ENCODE measurements at places on chromosomes 1 and 21.

- DNase-seq = no peak
Observed at GRCh38 chr1:79762461-79762860, 755.9 kb upstream of the ADGRL4 start.

DNA sequence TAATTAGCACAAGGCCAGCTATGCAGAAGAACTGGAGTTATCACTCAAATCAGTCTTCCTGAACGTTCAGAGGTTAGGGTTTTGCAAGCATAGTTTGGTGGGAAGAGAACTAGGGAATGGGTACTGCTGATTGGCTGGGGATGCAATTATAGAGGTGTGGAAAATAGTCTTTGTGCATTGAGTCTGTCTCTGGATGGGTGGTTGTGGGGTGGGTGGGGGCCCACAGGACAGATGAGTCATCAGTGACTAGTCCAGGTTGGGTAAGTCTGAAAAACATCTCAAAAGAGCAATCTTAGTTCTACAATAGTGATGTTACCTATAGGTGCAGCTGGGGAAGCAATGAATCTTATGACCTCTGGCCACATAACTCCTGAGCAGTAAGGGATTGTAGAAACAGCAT is 89.7 kb upstream of the HMCN1 start:
- DNase-seq = no peak

- DNase-seq = no peak
Observed at GRCh38 chr1:150970808-150971582, 3.6 kb downstream of the CERS2 start.

DNA sequence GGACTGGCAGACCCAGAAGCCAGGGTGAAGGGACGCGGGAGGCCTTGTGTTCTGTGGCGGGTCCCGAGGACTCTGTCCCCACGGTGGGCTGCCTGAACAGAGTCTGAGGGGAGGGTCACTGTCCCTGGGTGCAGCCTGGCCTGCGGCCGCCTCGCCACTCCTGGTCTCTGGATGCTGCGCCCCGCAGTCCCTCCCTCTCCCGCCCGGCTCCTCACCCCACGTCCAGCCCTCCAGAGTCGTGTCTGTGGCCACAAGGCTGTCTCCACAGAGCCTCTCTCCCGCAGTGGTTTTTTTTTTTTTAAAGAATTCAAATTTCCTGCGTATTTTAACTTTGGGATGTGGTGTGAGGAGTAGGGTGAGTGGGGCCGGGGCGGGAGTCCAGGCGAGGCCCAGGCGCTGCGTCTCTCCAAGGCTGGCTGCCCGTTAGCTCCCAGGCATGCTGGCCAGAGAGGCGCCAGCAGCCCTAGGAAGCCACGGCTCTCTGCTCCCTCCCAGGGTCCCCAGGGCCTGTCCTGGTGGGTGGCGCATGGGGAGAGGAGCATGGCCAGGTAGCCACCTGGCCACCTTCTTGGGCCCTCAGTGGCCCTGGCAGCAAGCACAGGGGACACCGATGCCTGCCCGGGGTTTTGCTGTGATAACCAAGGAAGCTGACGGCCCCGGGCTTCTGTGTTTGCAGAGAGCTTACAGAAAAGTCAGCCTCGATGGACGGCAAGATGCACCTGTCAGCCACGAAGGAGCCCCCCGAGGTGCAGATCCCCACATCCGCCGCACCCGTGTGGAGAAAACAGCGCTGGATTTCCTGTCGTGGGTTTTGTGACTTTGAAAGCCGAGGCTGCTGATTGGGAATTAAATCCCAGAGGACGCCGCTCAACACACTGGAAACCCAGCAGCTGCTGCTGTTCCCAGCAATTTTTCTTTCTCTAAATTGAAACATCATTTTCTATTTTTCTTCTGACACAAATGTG is 72.8 kb downstream of the MORN1 start:
- no peak for DNase-seq

GRCh38 chr1:12344596-12345349 is 114.9 kb downstream of the VPS13D start:
- no peak for DNase-seq

DNA sequence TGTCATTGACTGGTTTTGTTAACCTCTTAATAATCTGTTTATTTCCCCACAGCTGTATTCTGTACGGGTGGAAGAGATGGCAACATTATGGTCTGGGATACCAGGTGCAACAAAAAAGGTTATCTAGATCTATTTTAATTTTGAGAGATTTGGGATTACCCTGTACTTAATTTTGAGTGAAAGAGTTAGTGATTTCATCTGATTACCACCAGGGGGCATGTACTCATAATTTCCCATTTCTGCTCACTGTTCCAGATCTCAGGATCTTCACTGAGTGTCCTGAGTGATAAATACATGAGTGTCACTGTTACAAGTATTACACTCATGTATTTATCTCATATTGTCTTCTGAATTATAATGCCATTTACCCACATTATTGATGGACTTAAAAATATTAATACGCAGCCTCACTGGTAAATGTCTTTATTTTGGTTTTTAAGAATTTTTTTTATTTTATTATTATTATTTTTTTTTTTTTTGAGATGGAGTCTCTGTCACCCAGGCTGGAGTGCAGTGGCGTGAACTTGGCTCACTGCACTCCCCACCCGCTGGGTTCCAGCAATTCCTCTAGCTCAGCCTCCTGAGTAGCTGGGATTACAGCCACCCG is 27.4 kb downstream of the DTL start:
- peak; percentile 61 for DNase-seq

- DNase-seq = no peak
Observed at GRCh38 chr1:200874694-200875093, 1.9 kb downstream of the GPR25 start.

DNA sequence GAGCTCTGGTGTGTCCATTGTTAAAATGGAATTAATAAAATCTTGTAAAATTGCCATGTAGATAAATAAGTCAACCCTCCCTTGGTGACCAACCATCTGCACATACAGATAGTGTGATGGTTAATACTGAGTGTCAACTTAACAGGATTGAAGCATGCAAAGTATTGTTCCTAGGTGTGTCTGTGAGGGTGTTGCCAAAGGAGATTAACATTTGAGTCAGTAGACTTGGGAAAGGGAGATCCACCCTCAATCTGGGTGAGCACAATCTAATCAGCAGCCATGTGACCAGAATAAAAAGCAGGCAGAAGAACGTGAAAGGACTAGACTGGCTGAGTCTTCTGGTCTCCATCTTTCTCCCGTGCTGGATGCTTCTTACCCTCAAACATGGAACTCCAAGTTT is 174.8 kb downstream of the LTN1 start:
- no peak for DNase-seq

DNA sequence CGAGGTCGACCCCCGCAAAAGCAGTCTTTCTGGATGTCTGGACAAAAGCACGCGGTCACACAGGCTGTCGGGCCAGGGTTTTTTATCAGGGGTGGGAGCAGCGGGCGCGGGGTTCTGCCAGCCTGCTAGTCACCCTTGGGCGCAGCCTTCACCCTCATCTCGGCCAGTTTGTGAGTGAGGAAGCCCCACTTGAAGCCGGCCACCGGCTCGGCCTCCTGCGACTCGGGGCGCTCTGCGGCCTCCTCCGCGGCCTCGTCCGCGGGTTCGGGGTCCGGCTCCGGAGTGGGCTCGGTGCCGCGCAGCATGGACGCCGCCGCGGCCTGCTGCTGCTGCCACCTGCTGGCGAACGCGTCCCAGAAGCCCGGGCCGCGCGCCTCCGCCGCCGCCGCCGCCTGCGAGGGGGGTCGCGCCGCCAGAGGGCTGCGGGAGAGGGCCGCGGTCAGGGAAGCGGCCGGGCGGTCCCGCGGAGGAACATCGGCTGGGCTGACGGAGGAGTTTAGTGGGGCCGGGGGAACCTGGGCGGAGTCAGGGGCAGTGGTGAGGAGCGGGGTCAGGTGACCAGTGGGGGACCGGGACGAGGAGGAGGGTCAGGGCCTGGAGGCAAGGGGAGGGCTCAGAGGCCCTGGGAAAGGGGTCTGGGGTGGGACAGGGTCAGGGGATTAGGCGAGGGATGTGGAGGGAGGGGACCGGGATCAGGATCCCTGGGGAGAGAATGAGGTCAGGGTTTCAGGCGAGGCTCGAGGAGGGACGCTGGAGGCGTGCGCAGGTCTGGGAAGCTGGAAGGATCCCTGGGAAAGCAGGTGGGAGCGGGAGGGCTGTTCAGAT is 4.5 kb downstream of the C1orf232 start:
- DNase-seq = peak; percentile 34

GRCh38 chr1:243959998-243960397 is 91.1 kb upstream of the ZBTB18 start:
- no peak for DNase-seq

DNA sequence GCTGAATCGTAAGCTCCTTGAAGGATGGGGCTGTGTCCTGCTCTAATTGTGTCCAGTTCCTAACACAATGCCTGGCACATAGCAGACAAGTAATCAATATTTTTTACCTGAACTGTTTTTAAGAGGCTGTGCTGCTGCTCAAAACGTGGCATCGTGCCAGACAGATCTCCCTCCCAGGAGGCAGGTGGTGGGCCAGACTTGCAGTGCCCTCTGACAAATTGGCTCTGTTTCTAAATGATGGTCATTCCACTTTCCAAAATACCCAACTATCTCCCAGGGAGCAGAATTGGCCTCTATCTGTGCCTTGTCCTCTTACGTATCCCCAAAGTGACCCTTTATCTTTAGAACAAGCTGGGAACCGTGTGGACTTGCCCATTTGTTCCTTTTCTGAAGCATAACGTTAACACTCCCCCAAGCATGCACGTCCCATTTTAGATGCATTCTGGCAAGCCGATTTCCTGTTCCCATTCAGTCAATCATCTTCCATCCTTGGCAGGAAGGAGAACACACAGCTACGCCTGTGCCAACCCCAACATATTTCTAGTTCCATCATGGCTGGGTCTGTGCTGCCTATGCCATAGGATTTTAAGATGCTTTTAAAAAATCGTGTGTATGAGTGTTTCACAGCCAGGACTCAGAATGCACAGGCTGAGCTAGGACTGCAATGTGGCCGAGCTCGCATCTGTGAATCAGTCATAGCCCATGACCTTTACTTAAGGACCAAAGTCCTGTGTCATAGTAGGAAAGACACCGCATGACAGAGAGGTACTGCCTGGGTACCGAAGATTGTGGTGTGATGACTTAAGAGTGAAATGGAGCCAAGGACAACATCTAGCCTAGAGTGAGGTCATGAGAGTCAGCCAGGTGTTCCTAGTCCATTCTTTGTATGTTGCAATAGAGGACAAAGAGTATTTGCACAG is 408.6 kb downstream of the PRDM2 start:
- no peak for DNase-seq

GRCh38 chr1:154966111-154966510 is 4.4 kb downstream of the SHC1 start:
- DNase-seq = no peak

DNA sequence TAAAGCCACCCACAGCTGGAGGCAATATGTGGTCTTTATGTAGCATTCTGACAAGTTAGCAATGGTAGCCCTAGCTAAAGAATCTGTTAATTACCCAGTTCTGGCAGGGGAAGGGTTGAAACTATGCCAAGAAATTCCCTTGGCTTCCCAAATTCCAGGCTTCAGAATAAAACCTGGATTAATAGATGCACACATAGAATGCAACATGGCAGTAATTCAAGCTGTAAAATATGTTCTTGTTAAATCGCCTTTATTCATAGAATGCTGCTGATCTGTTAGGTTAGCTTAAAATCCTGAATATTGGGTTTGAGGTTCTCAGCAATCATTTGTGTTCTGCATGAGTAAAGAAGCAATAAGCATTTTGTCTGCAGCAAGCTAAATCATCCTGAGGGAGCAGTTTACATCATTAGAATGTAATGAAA is 80.1 kb downstream of the ZNF326 start:
- DNase-seq = no peak

DNA sequence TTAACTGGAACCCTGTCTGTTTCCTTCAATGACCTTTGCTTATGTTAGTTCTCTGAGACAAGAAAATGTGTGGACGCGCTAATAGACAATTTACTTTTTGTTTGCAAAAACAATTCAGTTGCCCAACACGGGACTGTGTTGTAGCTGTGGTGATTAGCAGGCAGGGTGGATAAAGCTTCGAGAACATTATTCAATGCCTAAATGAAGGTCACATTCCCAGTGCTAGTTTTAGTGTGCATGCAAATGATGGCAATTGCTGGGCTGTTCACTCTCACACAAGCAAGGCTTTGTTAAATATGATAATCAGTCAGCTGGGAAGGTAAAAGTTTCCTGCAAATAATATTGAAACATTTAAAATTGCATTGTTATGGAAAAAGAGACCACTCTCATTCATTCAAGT is 188.4 kb downstream of the BACH1 start:
- peak; percentile 20 for DNase-seq

- no peak for DNase-seq
Observed at GRCh38 chr21:44952116-44952928, 12.5 kb downstream of the SLX9 start.

- DNase-seq = no peak
Observed at GRCh38 chr21:30634906-30635305, at the start of gene KRTAP20-2. Gene KRTAP20-2, plus strand, starts transcription at chr21:30635206. Its CDS starts 58 bp downstream, at chr21:30635264.

DNA sequence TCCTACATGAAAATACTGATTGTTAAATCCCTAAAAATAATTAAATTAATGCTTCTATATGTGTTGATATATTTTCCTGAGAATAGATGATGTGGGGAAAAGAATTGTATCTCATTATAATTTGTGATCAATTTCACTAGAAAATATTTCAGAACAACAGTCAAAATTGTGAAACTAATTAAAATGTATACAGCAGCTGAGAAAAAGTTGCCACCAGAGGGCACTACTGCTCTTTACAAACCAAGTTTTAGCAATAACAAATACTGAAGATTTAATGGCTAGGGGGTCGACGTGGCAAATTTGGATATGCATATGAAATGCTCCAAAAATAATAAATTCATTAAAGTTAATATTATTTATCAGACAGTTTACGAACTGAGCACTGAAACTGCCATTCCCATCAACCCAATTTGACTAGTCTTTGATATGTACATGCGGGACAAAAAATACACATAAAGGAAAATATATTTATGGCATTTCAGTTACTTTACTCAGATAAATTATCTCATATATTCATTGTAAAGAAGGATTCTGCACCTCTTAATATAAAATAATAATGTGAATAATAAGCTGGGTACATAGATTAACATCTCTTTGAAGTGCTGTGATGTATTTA is 96.3 kb upstream of the TMPRSS15 start:
- peak; percentile 39 for DNase-seq

GRCh38 chr1:159737238-159737916 is 23.0 kb upstream of the CRP start:
- no peak for DNase-seq

- DNase-seq = no peak
Observed at GRCh38 chr1:200850554-200850953, 22.2 kb upstream of the GPR25 start.

Data from NCI-H1417 (cell line).